ENCODE measurements at places on chromosomes 7 and 10. TPM values are rescaled to one million over a fixed set of nuclear protein-coding genes. Genes with fewer than 3 reads are reported as not detected.

- H3K36me3 ChIP-seq = no peaks in the 10 kb centered on the region
- H3K27me3 ChIP-seq = no peaks in the 10 kb centered on the region
- peaks cover 51% of the 10 kb centered on the region for H3K4me1 ChIP-seq
- no peak overlapping the region for H3K4me3 ChIP-seq
- H3K27ac ChIP-seq = peak overlapping the region; percentile 65
Observed at GRCh38 chr10:74058071-74058470, 60.2 kb downstream of the VCL start.

- H3K27ac ChIP-seq = no peak overlapping the region
- DNase-seq = no peak
- no peaks in the 10 kb centered on the region for H3K4me1 ChIP-seq
- H3K4me3 ChIP-seq = no peak overlapping the region
- no peaks in the 10 kb centered on the region for H3K27me3 ChIP-seq
Observed at GRCh38 chr10:1712314-1712713, 25.0 kb downstream of the ADARB2 start.

GRCh38 chr10:132637477-132638129 lies 100.0 kb downstream of the INPP5A start:
- DNase-seq = peak; percentile 17
- no peaks in the 10 kb centered on the region for H3K27me3 ChIP-seq
- H3K4me3 ChIP-seq = no peak overlapping the region
- peaks cover 3% of the 10 kb centered on the region for H3K36me3 ChIP-seq
- no peak overlapping the region for H3K27ac ChIP-seq

DNA sequence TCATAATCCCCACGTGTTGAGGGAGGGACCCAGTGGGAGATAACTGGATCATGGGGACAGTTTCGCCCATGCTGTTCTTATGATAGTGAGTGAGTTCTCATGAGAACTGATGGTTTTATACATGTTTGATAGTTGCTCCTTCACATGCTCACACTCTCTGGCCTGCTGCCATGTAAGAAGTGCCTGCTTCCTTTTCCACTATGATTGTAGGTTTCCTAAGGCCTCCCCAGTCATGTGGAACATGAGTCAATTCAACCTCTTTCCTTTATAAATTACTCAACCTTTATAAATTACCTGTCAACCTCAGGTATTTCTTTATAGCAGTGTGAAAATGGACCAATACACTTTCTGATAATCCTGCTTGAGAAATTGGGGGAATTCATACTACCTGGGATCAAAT lies 80.2 kb downstream of the ZNF37A start:
- H3K4me1 ChIP-seq = no peaks in the 10 kb centered on the region
- no peaks in the 10 kb centered on the region for H3K36me3 ChIP-seq
- H3K4me3 ChIP-seq = no peak overlapping the region
- H3K27me3 ChIP-seq = no peaks in the 10 kb centered on the region
- H3K27ac ChIP-seq = no peak overlapping the region
- DNase-seq = no peak

GRCh38 chr10:97428572-97428981 lies 2.6 kb downstream of the PGAM1 start:
- peaks cover 37% of the 10 kb centered on the region for H3K36me3 ChIP-seq
- H3K27me3 ChIP-seq = no peaks in the 10 kb centered on the region
- H3K4me1 ChIP-seq = peaks cover 35% of the 10 kb centered on the region
- H3K27ac ChIP-seq = peak overlapping the region; percentile 36
- no peak overlapping the region for H3K4me3 ChIP-seq

DNA sequence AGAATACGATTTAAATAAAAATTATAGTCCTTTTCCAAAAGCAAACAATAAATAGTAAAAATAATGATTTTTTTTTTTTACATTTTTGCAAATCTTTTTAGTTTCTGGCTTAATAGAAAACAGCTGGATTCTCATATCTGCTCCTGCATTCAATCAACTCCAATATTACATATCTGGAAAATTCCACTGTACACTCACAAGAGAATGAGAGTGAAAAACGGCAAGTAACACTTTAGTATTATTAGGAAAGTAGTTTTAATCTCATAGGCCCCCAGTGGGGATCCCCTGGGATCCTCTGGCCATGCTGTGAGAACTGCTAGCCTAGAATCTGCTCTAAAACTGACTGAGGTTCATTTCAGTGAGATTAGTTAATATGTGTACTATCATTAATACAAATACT lies 128.6 kb upstream of the LRRN3 start:
- no peak overlapping the region for H3K27ac ChIP-seq
- no peaks in the 10 kb centered on the region for H3K4me1 ChIP-seq
- DNase-seq = no peak
- no peak overlapping the region for H3K4me3 ChIP-seq
- H3K36me3 ChIP-seq = no peaks in the 10 kb centered on the region

DNA sequence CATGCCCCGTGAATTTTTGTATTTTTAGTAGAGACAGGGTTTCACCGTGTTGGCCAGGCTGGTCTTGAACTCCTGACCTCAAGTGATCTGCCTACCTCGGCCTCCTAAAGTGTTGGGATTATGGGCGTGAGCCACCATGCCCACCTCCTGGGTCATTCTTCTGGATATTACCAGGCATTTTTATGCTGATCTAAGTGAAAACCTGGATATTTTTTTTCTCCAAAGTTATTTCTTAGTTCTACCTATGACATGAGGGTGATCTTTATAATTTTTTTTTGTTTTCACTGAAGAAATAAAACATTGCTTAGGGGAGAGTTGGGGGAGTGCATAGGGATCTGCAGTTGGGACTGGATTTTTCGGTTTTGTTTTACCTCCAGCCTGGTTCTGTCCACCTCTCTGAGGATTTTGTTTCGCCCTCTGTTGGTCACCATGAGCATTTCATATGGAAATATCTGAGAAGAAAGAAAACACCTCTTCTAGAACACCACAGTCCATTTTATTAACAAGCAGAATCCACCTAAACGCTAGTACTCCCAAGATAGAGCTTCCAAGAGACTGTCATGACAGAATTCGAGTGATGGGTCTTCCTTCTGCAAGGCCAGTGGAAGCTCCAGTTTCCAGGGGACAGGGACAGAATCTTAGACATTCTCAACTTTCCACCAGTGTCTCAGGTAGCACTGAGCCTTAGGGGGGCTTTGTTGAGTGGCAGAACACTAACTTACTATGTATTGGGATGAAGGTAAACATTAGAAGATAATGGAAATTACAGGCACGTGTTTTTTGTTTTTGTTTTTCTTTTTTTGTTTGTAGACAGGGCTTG lies 33.4 kb upstream of the AFAP1L2 start:
- H3K36me3 ChIP-seq = peaks cover 7% of the 10 kb centered on the region
- no peak for DNase-seq
- no peaks in the 10 kb centered on the region for H3K4me1 ChIP-seq

The KAZALD1 gene
- total RNA-seq = 3.8 TPM

The STAG3 gene
- 5.2 TPM for total RNA-seq

DNA sequence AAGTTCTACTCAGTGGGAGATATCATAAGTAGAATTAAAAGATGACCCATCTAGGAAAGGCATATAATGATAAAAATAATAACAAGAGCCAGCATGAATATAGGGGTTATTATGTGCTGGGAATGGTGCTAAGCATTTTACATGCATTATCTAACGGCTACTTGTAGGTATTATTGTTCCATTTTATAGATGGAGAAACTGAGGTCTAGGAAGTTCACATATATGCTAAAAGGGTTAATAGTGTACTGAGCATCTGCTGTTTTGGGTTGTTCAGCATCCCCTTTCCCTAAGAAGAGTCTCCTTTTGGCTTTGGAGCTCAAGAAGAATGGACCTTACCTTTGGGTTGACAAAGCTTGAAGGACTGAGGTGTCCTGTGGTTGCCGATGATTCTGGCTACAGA lies 68.9 kb downstream of the XRCC2 start:
- no peak overlapping the region for H3K4me3 ChIP-seq
- H3K27me3 ChIP-seq = no peaks in the 10 kb centered on the region

DNA sequence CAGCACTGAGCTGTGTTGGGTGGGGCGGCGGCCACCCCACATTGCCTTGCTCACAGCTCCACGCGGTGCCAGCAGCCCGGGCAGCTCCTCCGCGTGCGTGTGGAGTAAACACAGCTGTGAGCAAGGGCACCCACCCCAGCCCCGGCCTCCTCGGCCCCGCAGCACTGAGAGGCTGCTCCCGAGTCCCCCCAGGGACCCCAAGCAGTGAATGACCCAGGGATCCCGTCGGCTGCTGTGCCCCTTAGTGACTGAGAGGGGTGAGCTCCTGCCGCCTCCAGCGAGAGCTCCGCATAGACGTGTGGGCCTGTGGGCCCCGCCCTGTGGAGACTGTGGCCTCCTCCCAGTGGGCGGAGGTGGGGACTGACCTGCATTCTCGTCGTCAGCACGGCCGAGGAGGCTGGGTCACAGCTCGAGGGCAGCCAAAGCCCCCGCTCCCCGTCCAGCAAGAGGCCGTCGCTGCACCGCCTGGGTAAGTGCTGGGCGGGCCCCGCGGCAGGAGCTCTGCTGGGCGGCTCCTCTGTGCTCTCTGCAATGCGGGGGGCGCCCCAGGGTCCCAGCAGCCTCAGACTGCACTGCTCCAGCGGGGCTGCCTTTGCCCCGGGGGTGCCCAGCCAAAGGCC lies 29.9 kb upstream of the UTF1 start:
- no peaks in the 10 kb centered on the region for H3K36me3 ChIP-seq
- H3K27me3 ChIP-seq = no peaks in the 10 kb centered on the region
- no peak overlapping the region for H3K4me3 ChIP-seq
- no peak overlapping the region for H3K27ac ChIP-seq
- DNase-seq = no peak
